ENCODE measurements at places on chromosomes 5 and 9. TPM values are rescaled to one million over a fixed set of nuclear protein-coding genes. Genes with fewer than 3 reads are reported as not detected.

DNA sequence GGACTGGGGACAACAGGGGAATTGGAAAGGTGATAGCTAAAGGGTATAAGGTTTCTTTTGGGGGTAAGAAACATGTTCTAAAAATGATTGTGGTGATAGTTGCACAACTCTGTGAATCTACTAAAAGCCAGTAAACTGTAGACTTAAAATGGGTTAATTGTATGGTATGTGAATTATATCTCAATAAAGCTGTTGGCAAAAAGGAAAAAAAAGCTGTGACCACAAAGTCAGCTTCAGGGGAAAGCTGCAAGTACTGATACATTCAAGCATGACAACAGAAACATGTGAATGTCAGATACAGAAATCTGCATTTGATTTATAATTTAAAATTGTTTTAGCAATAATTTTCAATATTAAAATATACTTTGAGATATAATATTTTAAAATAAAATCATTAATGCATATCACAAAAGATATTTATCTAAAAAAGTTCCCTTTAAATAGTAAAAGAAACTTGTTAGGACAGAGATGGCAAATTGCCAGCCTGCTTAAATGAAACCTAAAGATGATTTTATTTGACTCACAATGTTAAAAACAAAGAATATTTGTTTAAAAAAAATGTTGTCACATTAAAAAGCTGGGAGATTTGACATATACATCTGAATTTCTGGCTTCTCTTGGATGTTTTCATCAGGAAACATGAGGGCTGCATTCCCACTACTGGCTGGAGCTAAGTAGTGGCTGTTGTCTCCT lies 66.0 kb downstream of the TBCA start:
- H3K27me3 ChIP-seq, result no peaks in the 10 kb centered on the region
- no peak overlapping the region for H3K4me3 ChIP-seq
- H3K4me1 ChIP-seq, result no peaks in the 10 kb centered on the region
- no peak overlapping the region for H3K27ac ChIP-seq

DNA sequence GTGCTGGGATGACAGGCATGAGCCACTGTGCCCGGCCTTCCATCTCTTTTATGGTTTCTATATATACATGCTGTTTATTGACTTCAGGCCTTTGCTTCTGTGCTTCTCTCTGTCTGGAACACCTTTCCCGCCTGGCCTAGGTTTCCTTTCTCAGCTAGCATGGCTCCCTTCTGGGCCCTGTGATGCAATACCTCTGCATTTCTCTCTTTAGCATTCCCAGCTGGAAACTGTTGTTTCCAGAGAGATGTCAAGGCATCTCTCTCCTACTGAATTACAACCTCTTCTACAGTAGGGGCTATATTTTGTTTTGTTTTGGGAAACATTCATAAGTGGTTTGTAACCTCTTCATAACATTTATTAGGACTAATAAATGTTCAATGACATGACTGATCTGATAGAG lies 57.1 kb downstream of the RPS23 start:
- H3K36me3 ChIP-seq, result no peaks in the 10 kb centered on the region
- no peaks in the 10 kb centered on the region for H3K27me3 ChIP-seq
- no peak for DNase-seq
- H3K27ac ChIP-seq, result no peak overlapping the region
- H3K4me1 ChIP-seq, result no peaks in the 10 kb centered on the region

Gene LVRN
- total RNA-seq, result 0.58 TPM

DNA sequence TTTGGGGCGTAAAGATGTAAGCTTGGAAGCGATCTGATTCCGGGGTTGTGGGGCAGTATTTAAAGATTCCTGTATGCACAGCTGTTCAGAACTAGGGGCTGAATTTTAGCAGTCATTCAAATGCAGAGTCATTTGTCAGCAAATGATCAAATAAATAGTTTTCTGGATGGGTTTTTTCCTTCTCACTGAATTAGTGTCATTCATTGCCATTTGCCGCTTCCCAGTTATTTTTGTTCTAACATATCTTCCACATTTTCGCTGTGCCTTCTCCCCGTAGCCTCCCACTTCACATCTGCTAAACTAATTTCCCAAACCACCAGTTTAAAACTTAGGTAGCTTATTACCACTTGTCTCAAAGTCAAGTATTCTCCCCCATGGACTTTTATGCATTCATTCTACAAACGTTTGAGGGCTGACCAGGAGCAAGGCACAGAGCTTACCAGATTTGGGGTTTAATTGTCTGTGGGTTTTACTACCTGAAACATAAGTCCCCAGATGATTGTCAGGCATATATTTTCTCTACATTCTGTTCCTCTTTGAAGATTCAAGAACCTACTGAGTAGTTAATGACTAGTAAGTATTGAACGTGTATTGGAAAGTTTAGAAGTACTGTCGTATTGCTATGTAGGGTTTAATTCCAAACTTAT lies 41.3 kb upstream of the CKMT2 start:
- H3K4me1 ChIP-seq, result peaks cover 12% of the 10 kb centered on the region
- H3K27me3 ChIP-seq, result no peaks in the 10 kb centered on the region
- H3K36me3 ChIP-seq, result no peaks in the 10 kb centered on the region
- no peak overlapping the region for H3K4me3 ChIP-seq
- no peak for DNase-seq

Gene ARHGEF39
- total RNA-seq, result 17.4 TPM

- H3K27ac ChIP-seq, result no peak overlapping the region
- no peaks in the 10 kb centered on the region for H3K36me3 ChIP-seq
- H3K4me1 ChIP-seq, result no peaks in the 10 kb centered on the region
- H3K27me3 ChIP-seq, result no peaks in the 10 kb centered on the region
Measured at GRCh38 chr5:2557435-2557834, 194.0 kb downstream of the IRX2 start.

DNA sequence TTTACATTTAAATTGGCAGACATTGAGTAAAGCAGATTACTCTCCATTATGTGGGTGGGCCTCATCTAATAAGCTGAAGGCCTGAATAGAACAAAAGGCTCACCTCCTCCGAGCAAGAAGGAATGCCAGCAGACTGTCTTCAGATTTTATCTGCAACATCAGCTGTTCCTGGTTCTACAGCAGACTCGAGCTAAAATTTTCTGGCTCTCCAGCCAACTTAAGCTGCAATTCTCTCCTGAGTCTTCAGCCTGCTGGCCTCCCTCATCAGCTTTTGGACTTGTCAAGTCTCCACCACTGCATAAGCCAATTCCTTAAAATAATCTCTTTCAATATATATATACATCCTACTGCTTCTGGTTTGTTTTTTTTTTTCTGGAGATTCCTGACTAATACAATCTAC lies 12.5 kb downstream of the TRPM3 start:
- no peak overlapping the region for H3K27ac ChIP-seq
- DNase-seq, result peak; percentile 48
- H3K4me1 ChIP-seq, result no peaks in the 10 kb centered on the region

DNA sequence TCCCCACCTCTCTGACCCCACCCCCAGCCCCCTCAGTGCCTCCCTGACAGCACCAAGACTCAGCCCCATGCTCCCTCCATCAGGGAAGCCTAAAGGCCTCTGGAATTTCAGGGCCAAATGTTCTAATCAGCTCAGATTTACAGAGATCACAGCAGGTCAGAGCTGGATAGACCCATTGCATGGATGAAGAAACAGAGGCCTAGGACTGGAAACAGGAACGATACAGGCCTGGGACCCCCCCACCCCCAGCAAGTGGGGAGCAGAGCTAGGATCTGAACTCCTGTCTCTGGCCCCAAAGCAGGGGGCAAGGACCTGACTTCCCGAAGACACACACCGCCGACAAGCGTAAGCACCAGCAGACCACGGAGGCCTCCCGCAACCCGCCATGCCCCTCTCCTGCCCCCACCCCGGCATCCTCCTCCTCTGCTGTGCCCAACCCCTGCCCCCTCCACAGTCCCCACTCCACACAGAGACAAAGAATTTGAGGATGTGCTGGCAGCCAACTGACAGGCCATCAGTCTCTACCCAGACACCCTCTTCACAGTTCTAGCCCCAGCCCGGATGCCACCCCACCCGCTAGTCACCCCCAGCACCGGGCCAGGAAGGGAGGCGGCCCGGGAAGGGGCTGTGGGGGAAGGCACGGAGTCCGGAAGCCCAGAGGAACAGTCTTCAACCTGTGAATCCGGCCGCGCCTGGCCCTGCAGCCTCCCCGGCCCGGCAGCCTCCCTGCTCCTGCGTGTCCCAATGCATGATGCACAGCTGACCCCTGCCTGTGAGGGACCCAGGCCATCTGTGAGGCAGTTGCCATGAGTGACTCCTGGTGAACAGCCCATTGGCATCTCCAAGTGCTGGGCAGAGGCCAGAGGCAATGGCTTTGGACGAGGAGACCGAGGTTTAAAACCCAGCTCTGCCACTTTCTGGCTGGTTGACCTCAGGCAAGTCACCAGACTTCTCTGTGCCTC lies 31.3 kb downstream of the NDUFA8 start:
- no peaks in the 10 kb centered on the region for H3K36me3 ChIP-seq
- peaks cover 20% of the 10 kb centered on the region for H3K27me3 ChIP-seq
- no peak overlapping the region for H3K4me3 ChIP-seq
- peaks cover 33% of the 10 kb centered on the region for H3K4me1 ChIP-seq
- no peak for DNase-seq

DNA sequence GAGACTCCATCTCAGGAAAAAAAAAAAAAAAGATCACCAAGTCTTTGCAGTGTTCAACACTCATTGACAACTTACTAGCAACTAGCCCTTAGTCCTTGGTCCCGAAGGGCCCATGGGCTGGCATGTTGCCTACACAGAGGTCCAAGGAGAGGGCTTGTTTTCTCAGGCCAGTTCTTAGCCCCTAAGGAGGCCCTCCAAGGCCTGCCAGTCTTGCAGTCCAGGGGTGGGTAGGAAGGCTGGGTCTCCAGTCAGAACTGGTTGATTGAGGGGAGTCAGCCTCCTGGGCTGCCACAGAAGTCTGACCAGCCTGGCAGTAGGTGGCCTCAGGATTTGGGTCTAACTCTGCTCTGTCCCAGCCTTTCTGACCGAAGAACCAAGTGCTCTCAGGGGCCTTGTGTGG lies 32.7 kb downstream of the IER5L start:
- H3K4me1 ChIP-seq, result peaks cover 67% of the 10 kb centered on the region
- H3K36me3 ChIP-seq, result peaks cover 47% of the 10 kb centered on the region
- no peak overlapping the region for H3K4me3 ChIP-seq
- H3K27ac ChIP-seq, result peak overlapping the region; percentile 100
- DNase-seq, result no peak

DNA sequence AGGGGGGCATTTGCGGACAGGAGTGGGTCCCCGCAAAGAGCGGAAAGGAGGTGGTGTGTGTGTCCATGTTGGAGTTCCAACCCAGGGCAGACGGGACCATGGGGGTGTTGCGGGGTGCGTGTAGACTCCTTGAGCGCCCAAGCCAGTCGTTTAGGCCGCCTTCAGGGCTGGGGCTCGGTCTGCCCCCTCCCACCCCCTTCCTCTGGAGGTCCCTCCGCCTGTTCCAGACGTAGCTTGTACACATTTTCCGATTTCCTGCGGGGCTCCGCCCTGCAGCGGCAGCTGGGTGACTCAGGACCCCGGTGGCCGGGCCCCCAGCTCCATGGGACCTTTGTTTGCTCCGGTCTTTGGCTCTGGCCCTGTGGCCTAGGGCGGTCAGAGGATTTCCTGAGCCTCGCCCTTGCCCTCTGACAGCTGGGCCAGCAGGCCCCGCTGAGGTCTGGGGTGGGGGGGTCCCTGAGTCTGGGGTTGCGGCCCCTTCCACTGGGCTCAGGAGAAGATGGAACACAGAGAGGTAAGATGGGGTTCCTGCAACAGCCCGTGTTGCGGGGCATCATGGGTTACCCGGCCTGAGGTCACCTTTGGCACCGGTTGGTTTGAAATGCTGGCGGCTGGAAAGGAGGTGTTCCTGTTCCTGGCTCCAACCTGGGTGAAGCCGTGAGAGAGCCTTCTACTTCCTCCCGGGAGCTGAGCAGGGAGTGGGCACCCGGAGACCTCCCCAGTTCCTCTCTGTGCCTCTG lies 1.5 kb downstream of the PKN3 start:
- DNase-seq, result no peak
- H3K27ac ChIP-seq, result peak overlapping the region; percentile 80
- no peaks in the 10 kb centered on the region for H3K27me3 ChIP-seq
- peaks cover 19% of the 10 kb centered on the region for H3K4me1 ChIP-seq
- H3K36me3 ChIP-seq, result no peaks in the 10 kb centered on the region

DNA sequence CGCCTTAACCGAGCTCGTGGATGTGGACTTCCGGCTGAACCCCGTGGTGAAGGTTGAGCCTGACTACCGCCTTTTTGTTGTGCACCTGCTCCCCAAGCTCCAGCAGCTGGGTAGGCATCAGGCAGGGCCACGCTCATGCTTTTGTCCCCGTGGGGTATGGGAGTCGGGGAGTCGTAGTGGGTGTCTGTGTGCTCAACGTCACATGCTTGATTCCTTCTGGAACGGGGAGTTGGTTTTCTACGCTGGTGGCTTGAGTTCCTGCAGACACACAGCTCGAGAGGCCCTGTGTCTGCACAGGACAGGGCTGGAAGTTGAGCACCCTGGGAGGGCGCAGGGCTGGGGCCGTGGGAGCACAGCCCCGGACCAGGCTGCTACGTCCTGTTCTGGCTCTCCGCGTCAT lies 8.0 kb downstream of the CEP72 start:
- no peak for DNase-seq
- H3K27me3 ChIP-seq, result no peaks in the 10 kb centered on the region
- H3K36me3 ChIP-seq, result peaks cover 13% of the 10 kb centered on the region
- H3K4me3 ChIP-seq, result no peak overlapping the region
- H3K27ac ChIP-seq, result no peak overlapping the region

DNA sequence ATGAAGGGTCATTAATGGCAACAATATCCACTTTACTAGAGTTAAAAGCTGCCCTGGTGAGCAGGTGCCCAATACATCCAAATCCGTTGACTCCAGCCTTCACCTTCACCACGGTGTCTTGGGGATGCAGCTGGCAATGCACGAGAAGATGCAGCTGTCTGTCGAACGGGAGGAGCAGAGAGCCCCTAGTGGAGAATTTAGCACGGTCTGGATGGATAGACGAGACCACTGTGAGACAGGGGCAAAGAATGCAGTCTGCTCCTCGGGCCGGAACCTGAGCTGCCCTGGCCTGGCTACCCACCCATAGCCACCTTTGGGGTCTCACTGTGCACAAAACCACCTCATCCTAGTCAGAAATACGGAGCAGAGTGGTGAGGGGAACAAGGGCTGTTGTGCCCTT lies 35.1 kb downstream of the ADRA1B start:
- no peaks in the 10 kb centered on the region for H3K36me3 ChIP-seq
- no peak overlapping the region for H3K27ac ChIP-seq
- DNase-seq, result no peak
- H3K4me3 ChIP-seq, result no peak overlapping the region

Gene NTNG2
- 8.1 TPM for total RNA-seq

DNA sequence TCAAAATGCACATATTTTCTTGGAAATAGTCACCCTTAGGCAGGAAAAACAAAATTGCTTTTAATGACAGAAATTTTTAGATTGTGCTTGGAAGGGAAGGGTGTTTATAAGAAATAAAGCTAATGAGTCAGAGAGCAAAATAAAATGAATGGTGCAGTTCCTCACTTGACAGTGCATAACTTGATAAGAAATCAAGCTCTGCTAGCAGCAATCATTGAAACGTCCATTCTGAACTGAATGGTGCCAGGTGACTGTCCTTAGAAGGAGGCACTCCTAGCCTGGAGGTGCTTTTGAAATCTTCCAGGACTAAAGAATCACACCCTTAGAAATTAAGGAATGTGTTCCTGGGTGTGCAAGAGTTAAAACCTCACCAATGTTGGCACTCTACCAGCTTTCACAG lies 202.5 kb downstream of the EFNA5 start:
- H3K4me1 ChIP-seq, result peaks cover 8% of the 10 kb centered on the region
- no peak for DNase-seq
- H3K27me3 ChIP-seq, result no peaks in the 10 kb centered on the region
- H3K36me3 ChIP-seq, result no peaks in the 10 kb centered on the region
- H3K27ac ChIP-seq, result no peak overlapping the region

Gene ANKRD18B
- total RNA-seq, result not detected

Gene PAEP
- total RNA-seq, result not detected

GRCh38 chr9:117411547-117411946 lies 3.3 kb downstream of the ASTN2 start:
- H3K27ac ChIP-seq, result no peak overlapping the region
- peaks cover 46% of the 10 kb centered on the region for H3K27me3 ChIP-seq
- H3K36me3 ChIP-seq, result no peaks in the 10 kb centered on the region

Data from stomach (tissue), 19 donors.